Ovary (tissue), 10 donors: ENCODE measurements at places on chromosomes 1 and 21. TPM values are rescaled to one million over a fixed set of nuclear protein-coding genes. Genes with fewer than 3 reads are reported as not detected.

GRCh38 chr1:34978921-34979320, 6.2 kb downstream of the TMEM35B start:
- H3K4me1 ChIP-seq: peaks cover 6% of the 10 kb centered on the region
- no peak overlapping the region for H3K27ac ChIP-seq
- H3K27me3 ChIP-seq: no peaks in the 10 kb centered on the region
- H3K36me3 ChIP-seq: no peaks in the 10 kb centered on the region
- no peak overlapping the region for H3K4me3 ChIP-seq

DNA sequence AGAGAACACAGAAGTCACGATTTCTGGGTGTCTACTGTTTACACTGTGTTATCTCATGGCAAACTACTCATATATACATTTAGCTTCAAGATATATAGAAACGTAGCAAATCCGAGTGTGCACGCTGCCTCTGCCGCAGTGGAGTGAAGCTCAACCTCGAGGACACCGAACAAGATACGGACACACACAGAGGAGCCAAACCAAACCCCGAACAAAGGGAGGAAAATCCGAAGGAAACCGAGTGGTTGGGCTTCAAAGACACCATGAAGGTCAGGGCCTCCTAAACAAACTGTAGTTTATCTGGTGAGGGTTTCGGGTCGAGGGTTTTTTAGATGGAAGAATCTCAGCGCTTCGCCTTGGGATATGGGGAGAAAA, 34.5 kb downstream of the SLC45A1 start:
- H3K36me3 ChIP-seq: no peaks in the 10 kb centered on the region
- DNase-seq: no peak
- peaks cover 23% of the 10 kb centered on the region for H3K4me1 ChIP-seq
- H3K27me3 ChIP-seq: no peaks in the 10 kb centered on the region

DNA sequence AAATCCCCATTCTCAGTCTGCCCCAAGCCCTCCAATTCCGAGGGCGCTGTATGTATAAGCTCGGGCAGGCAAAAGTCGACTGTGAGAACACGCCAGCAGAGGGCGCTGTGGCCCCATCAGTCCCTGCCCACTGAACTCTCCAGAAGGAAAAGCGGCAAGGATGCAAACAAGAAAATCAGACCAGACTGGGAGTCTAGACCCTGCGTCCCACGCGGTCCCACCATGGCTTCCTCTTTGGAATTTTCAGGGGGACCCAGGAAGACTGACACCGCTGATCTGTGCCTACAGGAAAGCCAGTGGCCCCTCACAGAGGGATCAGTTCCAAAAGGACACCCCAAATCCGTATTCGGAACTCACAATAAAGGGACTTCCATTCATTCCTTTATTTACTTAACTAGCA, 19.5 kb downstream of the TEX35 start:
- no peak overlapping the region for H3K4me3 ChIP-seq
- peak; percentile 80 for DNase-seq

GNAT2 gene
- total RNA-seq: not detected

CFAP141 gene
- 2.4 TPM for total RNA-seq

KIAA0040 gene
- 11.2 TPM for total RNA-seq

TRIM58 gene
- total RNA-seq: 0.41 TPM

DNA sequence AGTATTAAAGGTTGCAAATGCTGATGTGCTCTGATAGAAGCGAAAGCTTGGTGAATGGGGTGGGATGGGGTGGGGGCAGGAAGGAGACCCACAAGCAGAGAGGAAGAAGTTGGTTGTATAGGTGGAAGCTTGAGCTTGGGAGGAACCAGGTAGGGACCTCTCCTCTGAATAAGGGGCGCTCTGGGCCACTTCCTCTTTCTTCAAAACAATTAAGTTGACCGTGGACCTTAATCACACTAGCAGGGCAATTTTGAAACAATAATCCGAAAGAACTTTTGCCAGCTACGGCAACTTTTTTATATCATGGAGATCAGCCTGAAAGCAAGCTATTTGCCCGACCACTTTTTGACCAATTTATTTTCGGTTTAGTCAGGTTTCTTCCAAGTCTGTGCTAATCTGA, 1.9 kb upstream of the DYRK1A start:
- no peaks in the 10 kb centered on the region for H3K4me1 ChIP-seq
- no peak for DNase-seq
- H3K27ac ChIP-seq: no peak overlapping the region
- H3K27me3 ChIP-seq: no peaks in the 10 kb centered on the region
- H3K36me3 ChIP-seq: no peaks in the 10 kb centered on the region

VANGL2 gene
- total RNA-seq: 11.2 TPM

KCND3 gene
- total RNA-seq: 0.60 TPM

PAQR6 gene
- 0.73 TPM for total RNA-seq

DNA sequence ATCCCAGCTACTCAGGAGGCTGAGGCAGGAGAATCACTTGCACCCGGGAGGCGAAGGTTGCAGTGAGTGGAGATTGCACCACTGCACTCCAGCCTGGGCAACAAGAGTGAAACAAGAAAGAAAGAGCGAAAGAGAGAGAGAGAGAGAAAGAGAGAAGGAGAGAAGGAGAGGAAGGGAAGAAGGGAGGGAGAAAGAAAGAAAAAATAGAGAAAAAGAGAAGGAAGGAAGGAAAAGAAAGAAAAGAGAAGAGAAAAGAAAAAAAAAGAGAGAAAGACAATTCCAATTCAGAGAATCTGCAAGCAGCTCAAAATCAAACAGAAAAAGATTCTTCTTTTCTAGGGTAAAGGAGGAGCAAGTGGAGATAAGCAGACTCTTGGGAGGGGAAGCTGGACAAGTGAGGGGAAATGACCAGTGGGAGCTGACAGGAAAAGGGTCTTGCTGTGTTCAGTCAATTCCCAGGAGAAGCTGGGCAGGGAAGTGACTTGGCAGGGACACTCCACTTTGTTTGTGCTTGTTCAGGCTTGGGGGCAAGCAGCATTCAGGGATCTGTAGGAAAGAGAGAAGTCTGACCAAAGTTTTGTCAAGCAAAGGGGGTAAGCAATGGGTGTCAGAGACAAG, 3.6 kb upstream of the CAPN2 start:
- H3K4me1 ChIP-seq: peaks cover 24% of the 10 kb centered on the region
- no peaks in the 10 kb centered on the region for H3K36me3 ChIP-seq
- H3K27me3 ChIP-seq: no peaks in the 10 kb centered on the region
- no peak for DNase-seq
- no peak overlapping the region for H3K27ac ChIP-seq

DNA sequence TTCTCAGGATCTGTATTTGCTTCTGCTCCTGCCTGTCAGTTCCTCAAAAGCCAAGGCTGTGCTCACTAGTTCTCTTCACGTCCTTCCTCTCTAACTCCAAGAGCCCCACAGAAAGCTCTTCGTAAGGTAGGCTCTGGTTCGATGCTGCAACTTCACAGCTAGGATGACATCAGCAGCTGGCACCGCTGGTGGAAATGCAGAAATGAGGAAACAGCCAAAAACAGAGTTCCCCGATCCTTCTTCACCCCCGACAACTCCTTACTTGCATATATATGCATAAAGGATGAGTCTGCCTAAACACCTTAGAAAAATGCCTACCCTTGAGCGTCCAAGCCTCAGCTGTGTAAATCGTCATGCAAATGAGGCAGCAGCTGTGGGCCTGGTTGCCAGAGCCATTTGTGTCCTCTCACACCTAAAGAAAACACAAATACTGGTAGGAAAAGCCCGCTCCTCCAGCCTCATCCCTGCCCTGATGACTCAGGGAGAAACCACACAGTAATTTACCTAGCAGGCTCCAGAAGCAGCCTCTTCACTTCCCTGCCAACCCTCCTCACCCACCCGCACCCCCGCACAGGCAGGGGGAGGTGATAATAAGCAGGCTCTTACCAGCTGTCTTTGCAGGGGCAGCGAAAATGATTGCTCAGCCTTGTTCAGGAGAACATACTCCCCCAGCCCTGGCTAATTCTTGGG, 28.2 kb downstream of the BATF3 start:
- no peaks in the 10 kb centered on the region for H3K4me1 ChIP-seq
- no peak for DNase-seq
- H3K27me3 ChIP-seq: no peaks in the 10 kb centered on the region
- H3K27ac ChIP-seq: no peak overlapping the region
- no peak overlapping the region for H3K4me3 ChIP-seq

DNA sequence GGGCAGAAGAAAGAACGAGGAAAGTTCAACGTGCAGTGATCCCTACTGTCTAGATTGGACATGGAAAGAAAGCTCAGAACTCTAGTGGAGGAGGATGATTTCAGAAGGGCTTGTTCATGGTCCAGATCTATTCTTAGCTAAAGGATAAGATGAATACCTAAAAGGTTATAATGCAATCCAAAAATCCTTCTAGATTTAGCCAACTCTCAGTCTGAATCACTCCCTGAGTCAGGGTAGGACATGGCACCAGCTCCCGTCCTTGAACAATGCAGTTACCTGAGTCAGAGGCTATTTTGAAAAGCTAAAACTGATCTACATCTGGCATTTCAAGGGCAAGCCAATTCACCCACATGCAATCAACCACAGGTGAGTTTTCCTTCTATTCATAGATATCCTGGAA, 38.8 kb upstream of the HIVEP3 start:
- H3K27me3 ChIP-seq: no peaks in the 10 kb centered on the region
- peaks cover 2% of the 10 kb centered on the region for H3K4me1 ChIP-seq
- no peak overlapping the region for H3K27ac ChIP-seq
- no peak for DNase-seq

- H3K4me3 ChIP-seq: no peak overlapping the region
- no peak overlapping the region for H3K27ac ChIP-seq
- no peak for DNase-seq
- no peaks in the 10 kb centered on the region for H3K27me3 ChIP-seq
Observed at GRCh38 chr1:172724765-172725613, 66.1 kb downstream of the FASLG start.

DNA sequence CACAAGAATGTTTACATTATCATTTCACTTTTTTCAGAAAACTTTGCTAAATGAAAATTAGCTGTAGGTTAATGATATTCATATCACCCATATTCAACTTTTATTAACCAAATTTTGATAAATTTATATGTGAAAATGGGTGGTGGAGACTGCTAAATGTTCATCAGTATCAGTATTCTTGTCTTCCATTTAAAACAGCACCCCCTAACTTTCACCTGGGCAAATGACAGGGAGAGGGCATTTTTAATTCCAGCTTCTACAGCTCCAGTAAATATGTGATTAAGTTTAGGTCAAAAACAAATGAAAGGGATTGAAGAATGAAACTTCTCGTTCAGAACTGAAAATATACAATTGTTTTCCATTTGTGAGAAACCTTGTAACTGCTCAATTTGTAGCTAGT, 722.2 kb downstream of the KCNT2 start:
- H3K4me1 ChIP-seq: no peaks in the 10 kb centered on the region
- H3K27ac ChIP-seq: no peak overlapping the region
- DNase-seq: no peak
- no peaks in the 10 kb centered on the region for H3K27me3 ChIP-seq
- H3K36me3 ChIP-seq: no peaks in the 10 kb centered on the region

IQCC gene
- total RNA-seq: 2.7 TPM

GRCh38 chr1:183807549-183808168, 2.7 kb downstream of the RGL1 start:
- H3K36me3 ChIP-seq: no peaks in the 10 kb centered on the region
- H3K4me1 ChIP-seq: peaks cover 21% of the 10 kb centered on the region
- no peaks in the 10 kb centered on the region for H3K27me3 ChIP-seq
- DNase-seq: no peak
- H3K27ac ChIP-seq: no peak overlapping the region

PALMD gene
- 18.0 TPM for total RNA-seq

DNA sequence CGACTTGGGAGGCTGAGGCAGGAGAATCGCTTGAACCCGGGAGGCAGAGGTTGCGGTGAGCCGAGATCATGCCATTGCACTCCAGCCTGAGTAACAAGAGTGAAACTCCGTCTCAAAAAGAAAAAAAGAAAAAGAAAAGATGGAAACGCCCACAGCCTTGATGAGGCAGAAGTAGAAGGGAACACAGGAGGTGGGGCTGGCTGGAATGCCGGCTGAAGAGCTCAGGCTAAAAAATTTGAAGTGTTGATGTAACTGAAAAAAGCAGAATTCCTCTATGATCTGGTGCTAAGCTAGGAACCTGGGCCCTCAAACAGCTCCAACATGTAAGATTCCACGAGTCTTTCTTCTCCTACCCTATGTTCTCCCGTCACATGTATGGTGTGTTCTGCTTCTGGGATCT, 53.6 kb downstream of the SLC66A1 start:
- H3K36me3 ChIP-seq: no peaks in the 10 kb centered on the region
- H3K27me3 ChIP-seq: no peaks in the 10 kb centered on the region
- H3K4me3 ChIP-seq: no peak overlapping the region
- peaks cover 12% of the 10 kb centered on the region for H3K4me1 ChIP-seq
- no peak overlapping the region for H3K27ac ChIP-seq

- H3K36me3 ChIP-seq: no peaks in the 10 kb centered on the region
- H3K4me3 ChIP-seq: no peak overlapping the region
- no peak overlapping the region for H3K27ac ChIP-seq
- DNase-seq: no peak
- peaks cover 6% of the 10 kb centered on the region for H3K4me1 ChIP-seq
Observed at GRCh38 chr21:28142697-28143096, 850.0 kb downstream of the LTN1 start.

C1orf87 gene
- not detected for total RNA-seq

- DNase-seq: peak; percentile 56
- no peaks in the 10 kb centered on the region for H3K36me3 ChIP-seq
- H3K27me3 ChIP-seq: no peaks in the 10 kb centered on the region
- no peak overlapping the region for H3K27ac ChIP-seq
- H3K4me3 ChIP-seq: peak overlapping the region; percentile 19
Observed at GRCh38 chr1:7752512-7753417, 18.3 kb upstream of the VAMP3 start.

DNA sequence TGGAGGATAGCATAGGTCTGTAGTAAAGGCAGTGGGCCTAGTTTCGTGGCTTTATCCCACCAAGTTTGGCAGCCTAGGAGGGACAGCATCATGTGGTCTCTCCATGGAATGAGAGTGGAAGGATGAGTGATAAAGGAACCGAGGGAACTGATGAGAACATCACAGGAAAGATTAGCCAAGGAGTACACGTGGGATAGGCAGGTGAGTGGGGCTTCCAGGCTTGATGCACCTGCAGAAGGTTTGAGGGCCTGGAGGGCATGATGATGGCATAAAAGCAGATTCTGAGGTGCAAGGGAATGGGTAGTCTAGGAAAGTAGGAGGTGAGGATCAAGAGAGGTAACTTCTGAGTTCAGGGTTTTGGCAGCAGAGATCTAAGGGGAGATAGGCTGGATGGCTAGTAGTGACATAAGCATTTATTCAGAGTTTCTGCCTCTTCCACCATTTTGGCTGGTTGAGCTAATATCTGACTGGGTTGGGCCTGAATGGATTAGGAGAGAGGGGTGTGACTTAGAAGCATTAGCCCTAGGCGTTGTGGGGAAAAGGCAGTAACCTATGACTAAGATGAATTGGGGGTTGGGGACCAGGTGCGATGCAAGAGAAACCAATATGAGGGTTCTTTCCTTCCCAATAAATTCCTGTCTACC, 9.1 kb downstream of the PTGFRN start:
- no peaks in the 10 kb centered on the region for H3K27me3 ChIP-seq
- peaks cover 15% of the 10 kb centered on the region for H3K4me1 ChIP-seq
- no peak for DNase-seq
- H3K36me3 ChIP-seq: no peaks in the 10 kb centered on the region
- no peak overlapping the region for H3K27ac ChIP-seq
- H3K4me3 ChIP-seq: no peak overlapping the region

- no peaks in the 10 kb centered on the region for H3K27me3 ChIP-seq
- H3K36me3 ChIP-seq: no peaks in the 10 kb centered on the region
- H3K4me1 ChIP-seq: no peaks in the 10 kb centered on the region
- no peak for DNase-seq
Observed at GRCh38 chr1:240342251-240342625, 250.6 kb downstream of the FMN2 start.

FAM78B gene
- 0.83 TPM for total RNA-seq

SPRR2B gene
- 2.3 TPM for total RNA-seq
